Left ventricle myocardium inferior (tissue), 1 donor: ENCODE measurements at places on chromosomes 2 and 18. TPM values are rescaled to one million over a fixed set of nuclear protein-coding genes. Genes with fewer than 3 reads are reported as not detected.

The NOL4 gene
- total RNA-seq = not detected

The CFAP221 gene
- 1.0 TPM for total RNA-seq

The UCN gene
- 1.5 TPM for total RNA-seq

The OR6B2 gene
- total RNA-seq = not detected

The GALNT1 gene
- 47.8 TPM for total RNA-seq

DNA sequence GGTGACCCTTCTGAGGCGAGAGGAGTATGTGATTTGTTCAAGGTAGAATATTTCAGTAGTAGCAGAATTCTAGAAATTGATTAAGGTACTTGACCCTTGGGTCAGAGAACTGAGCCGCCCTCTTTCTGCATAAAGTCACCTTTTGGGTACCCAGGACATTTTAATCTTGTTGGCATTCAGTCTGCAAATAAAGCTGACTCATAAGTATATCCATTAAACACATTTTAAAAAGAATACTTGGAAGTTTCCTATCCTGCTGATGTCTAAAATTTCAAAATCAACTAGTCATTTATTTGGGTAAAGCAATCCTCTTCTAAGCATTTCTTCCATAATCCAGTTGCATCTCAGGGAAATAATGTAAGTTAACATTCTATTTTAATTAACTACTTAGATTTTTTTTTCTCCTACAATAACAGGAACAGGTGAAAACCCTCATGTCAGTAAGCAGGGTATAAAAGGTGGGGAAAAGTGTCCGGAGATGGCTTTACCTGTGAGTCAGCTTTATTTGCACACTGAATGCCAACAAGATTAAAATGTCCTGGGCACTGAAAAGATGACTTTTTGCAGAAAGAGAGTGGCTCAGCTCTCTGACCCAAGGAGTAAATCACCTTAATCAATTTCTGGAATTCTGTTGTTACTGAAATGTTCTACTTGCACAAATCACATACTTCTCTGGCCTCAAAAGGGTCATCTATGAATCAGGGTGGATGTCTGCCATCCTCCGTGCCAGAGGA is 78.7 kb upstream of the ITGA6 start:
- no peak overlapping the region for H3K27ac ChIP-seq
- H3K27me3 ChIP-seq = no peaks in the 10 kb centered on the region
- H3K36me3 ChIP-seq = no peaks in the 10 kb centered on the region
- H3K4me1 ChIP-seq = peaks cover 9% of the 10 kb centered on the region

DNA sequence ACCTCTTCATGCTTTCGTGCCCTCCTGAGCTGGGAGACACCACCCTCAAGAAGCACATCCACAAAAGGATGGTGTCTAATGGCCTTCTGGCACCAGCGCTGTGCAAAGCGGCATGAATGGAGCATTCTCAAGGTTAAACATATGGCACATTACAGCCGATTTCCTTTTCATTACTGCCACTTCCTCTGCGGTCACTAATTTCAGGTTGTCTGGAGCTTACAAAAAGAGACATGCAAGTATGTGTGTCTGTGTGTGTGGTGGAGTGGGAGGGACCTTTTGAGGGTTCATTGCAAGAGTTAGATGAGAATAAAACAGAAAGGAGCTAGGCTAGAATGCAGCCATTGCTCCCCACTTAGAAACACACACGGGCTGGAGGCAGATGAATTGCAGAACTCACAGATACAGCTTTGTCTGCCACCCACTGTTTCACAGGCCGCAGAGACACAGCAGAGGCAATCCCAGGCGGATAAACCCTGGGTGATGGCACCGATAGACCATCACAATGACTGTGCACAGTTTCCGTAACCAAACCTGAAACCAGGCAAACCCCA is 76.0 kb downstream of the TGIF1 start:
- peaks cover 12% of the 10 kb centered on the region for H3K4me1 ChIP-seq
- no peaks in the 10 kb centered on the region for H3K27me3 ChIP-seq
- no peak for DNase-seq
- H3K4me3 ChIP-seq = no peak overlapping the region

- no peaks in the 10 kb centered on the region for H3K27me3 ChIP-seq
- DNase-seq = no peak
- H3K4me3 ChIP-seq = no peak overlapping the region
Measured at GRCh38 chr2:12773586-12774394, 57.1 kb downstream of the TRIB2 start.

- no peaks in the 10 kb centered on the region for H3K4me1 ChIP-seq
- no peak overlapping the region for H3K4me3 ChIP-seq
- no peaks in the 10 kb centered on the region for H3K36me3 ChIP-seq
- H3K27me3 ChIP-seq = peaks cover 30% of the 10 kb centered on the region
- no peak overlapping the region for H3K27ac ChIP-seq
- no peak for DNase-seq
Measured at GRCh38 chr2:1256632-1257324, 156.5 kb upstream of the TPO start.

DNA sequence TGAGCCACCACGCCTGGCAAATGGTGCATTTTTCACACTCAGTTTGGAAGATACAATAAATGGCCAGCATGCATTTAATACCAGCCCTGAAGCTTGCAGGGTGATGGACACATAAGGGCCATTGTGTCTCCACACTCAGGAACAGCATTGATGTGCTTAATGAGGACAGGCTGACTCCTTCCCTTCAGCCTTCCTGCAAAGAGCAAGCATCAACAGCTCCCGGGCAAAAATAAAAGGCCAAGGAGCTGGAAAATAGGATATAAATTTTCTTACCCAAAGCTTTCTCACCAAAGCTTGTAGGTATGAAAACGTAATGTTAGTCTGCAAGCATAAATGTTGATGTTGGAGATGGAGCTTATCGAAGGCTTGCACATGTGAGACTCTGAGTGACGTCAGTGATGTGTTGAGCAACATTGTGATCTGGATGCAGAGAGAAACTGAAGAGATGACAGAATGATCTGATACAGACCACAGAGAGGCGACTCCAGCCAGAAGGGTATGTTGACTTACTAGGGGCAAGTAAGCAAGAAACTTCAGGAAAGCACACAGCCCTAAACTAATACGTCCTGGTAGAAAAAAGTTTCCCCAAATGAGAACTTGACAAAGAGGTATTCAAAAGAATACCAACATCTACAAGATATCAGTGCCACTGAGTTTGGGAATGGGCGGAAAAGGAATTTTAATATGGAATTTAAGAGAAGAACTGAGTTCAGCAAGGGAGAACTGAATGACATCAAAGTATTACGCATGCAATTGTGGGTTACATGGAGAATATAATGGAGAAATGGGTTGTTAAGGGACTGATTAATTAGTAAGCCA is 256.5 kb downstream of the TGIF1 start:
- no peaks in the 10 kb centered on the region for H3K27me3 ChIP-seq
- peaks cover 17% of the 10 kb centered on the region for H3K4me1 ChIP-seq
- H3K36me3 ChIP-seq = no peaks in the 10 kb centered on the region

DNA sequence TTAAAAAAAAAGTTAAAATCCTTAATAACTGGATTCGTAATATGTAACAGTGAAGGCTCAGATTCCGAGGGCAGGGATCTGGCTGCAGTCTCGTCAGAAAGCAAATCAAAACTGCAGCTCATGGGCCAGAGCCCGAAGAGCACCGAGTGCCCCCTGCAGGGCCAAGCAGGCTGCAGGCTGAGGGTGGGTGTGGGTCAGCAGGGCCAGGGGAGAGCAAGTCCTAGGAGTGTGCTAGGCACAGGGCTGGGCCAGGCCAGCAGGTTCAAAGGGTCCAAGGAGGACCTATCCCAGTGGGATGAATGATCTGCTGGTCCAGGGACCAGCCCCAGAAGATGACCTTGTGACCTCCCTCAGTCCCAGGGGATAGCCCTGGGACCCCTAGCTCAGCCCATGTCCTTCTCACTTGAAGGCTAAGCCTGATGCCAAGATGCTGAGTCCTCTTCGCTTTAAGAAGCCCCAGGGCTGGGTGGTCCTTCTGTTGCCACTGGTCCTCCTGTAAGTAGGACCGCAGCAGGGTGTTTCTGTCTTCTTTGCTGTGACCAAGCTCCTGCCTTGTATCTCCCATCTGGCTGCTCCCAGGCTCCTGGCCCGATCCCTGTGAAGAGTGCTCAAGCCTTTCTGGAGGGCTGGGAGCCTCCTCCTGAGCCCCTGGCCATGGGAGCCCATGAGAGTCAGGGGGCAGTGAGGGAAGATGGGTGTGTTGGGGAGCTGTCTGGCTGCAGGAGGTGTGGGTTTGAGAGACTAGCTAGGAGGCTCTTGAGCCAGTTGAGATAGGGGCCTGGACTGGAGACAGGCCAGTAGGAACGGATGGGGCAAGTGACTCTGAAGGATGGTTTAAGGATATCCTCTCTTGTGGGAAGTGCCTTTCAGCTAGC is 150.7 kb downstream of the DYSF start:
- peaks cover 7% of the 10 kb centered on the region for H3K36me3 ChIP-seq
- peak overlapping the region; percentile 17 for H3K4me3 ChIP-seq
- peaks cover 37% of the 10 kb centered on the region for H3K4me1 ChIP-seq

- H3K36me3 ChIP-seq = no peaks in the 10 kb centered on the region
- H3K27ac ChIP-seq = no peak overlapping the region
- H3K4me3 ChIP-seq = no peak overlapping the region
- DNase-seq = no peak
- H3K4me1 ChIP-seq = no peaks in the 10 kb centered on the region
Measured at GRCh38 chr2:43001787-43002468, 209.5 kb upstream of the HAAO start.

DNA sequence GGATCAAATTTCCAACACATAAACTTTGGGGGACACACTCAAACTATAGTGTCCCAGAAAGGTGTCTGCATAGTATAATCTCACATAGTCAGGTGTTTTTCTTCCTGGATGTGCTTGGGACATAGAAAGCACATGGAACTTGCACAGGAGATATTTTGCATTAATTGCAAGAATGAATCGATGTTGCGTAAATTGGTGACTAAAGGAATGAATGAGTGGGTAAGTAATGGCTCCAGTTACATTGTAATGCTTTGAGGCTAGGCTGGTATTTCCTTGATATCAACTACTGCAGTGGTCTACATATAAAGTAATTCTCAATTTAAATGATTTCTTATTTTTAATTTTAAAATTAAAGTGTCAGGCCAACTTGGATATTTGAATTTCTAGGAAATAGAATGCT is 53.4 kb downstream of the SH3RF3 start:
- H3K4me1 ChIP-seq = peaks cover 42% of the 10 kb centered on the region
- no peaks in the 10 kb centered on the region for H3K36me3 ChIP-seq
- H3K27ac ChIP-seq = no peak overlapping the region
- H3K4me3 ChIP-seq = no peak overlapping the region
